ENCODE measurements at places on chromosomes 2 and 18.

DNA sequence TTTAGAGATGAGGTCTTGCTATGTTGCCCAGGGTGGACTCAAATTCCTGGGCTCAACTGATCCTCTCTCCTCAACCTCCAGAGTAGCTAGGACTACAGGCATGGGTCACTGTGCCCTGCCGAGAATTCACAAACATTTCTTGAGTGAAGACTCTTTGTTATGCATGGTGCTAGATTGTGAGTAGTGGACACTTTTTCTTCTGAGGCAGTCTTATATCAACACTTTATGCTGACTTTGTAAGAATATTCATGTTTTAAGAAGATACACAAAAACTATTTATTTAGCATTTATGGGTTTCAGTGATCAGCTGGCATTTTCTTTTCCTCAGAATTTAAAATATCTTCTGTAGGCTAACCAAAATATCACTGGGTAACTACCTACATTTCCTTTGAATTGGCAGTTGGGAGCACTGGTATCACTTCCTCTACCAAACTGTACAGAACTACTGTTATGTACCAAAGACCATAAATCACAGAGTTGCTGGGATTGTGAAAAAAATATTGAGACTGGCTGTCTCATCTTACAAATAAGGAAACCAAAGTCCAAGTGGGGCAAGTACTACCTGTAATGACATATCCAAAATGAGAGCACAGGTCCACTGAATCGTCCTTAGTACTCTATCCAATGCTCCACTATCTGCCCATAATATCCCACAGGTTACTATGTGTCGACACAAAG, 34.0 kb downstream of the DOCK10 start:
- DNase-seq = no peak

DNA sequence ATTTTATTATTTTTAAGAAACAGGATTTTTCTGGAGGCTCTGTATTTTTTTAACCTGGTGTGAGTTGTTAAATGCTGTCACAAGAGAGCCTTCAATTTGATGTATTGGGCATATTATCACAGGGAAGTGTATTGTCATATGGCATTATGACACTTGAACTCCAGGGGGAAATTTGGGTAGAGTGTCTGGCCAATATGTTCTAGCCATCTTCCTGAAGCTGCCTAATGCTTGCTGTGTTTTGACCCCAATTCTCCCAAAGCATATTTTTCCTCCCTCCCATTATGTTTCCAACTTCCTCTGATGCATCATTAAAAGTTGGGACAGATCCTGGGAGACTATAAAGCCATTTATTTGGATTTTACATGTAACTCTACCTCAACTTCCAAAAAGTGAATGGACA, 214.1 kb upstream of the SESTD1 start:
- no peak for DNase-seq

- DNase-seq = no peak
Observed at GRCh38 chr18:78790511-78790910, 189.1 kb upstream of the SALL3 start.

DNA sequence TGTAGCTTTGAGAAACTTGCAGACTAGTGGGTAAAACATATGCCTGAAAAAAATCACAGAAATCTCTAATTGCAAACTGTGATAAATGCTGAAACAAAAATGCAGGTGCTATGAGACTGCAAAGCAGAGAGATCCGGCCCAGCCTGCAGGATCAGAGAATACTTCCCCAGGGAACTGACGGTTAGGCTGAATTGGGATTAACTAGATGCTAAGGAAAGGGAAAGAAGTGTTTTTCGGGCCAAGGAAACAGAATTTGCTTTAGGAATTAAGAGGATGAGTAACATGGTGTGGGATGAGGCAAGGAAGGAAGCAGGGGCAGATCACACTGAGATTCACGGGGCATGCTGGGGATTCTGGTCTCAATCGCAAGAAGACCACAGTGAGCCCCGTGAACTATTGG, 71.5 kb downstream of the OSBPL6 start:
- DNase-seq = no peak

- no peak for DNase-seq
Observed at GRCh38 chr2:44537264-44537663, 175.5 kb downstream of the CAMKMT start.
